Pancreas (tissue), 10 donors: ENCODE measurements at places on chromosomes 3 and 15. TPM values are rescaled to one million over a fixed set of nuclear protein-coding genes. Genes with fewer than 3 reads are reported as not detected.

DNA sequence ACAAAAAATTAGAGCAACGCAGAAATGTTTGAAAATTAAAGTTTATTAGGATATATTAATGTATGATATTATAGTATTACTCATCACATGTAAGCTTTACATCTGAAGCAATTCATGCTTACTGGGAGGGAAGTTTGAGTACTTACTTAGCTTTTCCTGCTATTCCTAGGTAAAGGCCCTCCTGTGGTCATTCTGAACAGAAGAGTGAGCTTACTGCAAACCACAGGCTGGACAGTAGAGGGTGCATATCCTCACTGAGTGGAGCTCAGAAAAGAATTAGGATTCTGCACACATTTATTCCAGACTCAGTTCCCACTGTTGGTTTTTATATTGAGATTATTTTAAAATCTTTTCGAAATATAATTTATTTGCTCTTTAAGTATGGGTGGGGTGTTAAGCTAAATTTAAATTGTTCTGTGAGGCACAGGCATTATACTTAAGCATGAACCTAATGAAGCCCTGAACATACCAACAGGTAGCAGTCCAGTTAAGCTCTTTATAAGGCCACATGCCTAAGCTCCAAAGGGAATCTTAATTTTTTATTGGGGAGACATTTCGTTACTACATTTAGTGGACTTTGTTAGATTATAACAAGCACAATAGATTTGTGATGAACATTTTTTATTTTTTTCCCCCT is 10.2 kb downstream of the MRPS22 start:
- peaks cover 74% of the 10 kb centered on the region for H3K36me3 ChIP-seq
- H3K27me3 ChIP-seq, result no peaks in the 10 kb centered on the region
- H3K4me3 ChIP-seq, result no peak overlapping the region

DNA sequence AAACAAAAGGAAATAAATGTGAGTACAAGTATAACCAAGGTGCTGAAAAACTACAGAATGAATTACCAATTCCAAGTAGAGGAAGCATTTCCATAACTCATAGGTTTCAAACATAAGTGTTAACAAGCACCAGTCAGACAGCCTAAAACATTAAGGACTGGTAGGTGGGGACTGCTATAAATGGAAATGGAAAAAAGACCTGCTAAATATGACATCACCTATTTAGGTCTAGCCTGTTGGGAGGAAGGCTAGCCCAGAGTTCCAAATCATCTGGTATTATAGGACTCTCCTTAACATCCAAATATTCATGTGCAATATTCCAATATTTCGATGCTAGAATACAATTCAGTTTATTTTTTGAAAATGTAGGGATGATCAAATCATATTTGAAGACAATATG is 560.0 kb downstream of the ROBO2 start:
- H3K4me3 ChIP-seq, result no peak overlapping the region
- no peak for DNase-seq
- H3K27me3 ChIP-seq, result no peaks in the 10 kb centered on the region
- H3K36me3 ChIP-seq, result no peaks in the 10 kb centered on the region

GRCh38 chr3:132117642-132118041 is 82.8 kb upstream of the CPNE4 start:
- no peak overlapping the region for H3K4me3 ChIP-seq
- DNase-seq, result no peak
- no peak overlapping the region for H3K27ac ChIP-seq

DNA sequence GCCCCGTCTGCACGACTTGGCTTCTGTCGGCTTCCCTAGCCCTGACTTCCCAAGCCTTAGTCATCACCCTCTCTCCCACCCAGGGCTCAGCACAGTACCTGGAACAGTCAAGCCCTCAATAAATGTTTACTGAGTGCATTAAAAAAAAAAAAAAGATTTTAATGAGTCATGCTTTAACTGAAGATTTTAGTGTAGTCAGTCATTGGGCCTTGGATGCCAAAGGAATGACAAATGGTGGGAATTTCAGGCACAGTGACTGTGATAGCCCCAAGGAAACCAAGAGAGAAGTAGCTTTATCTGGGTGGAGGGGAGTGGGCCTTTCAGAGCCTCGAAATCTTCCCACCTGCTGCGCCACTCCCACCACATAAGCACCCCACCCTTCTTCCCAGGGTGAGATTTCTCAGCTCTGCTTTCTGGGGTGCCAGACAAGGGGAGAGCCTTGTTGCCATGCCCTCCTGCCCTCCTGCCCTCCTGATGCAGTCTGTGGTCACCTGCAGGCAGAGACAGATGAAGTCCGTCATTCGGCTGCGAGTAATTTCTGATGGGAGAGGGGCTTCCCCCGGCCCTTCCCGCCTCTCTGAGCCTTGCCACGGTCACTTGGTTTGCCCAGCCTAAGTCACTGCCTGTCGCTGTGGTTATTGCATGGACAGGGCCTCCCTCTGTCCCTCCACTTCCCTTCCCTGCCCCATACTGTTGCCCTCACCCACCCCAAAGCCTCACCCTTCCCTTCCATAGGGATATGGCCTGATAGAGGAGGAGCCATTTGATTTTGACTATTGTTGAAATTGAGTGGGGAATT is 41.8 kb downstream of the SMAD3 start:
- peaks cover 33% of the 10 kb centered on the region for H3K4me1 ChIP-seq
- DNase-seq, result peak; percentile 80
- no peak overlapping the region for H3K4me3 ChIP-seq
- H3K27ac ChIP-seq, result peak overlapping the region; percentile 75
- no peaks in the 10 kb centered on the region for H3K27me3 ChIP-seq

DNA sequence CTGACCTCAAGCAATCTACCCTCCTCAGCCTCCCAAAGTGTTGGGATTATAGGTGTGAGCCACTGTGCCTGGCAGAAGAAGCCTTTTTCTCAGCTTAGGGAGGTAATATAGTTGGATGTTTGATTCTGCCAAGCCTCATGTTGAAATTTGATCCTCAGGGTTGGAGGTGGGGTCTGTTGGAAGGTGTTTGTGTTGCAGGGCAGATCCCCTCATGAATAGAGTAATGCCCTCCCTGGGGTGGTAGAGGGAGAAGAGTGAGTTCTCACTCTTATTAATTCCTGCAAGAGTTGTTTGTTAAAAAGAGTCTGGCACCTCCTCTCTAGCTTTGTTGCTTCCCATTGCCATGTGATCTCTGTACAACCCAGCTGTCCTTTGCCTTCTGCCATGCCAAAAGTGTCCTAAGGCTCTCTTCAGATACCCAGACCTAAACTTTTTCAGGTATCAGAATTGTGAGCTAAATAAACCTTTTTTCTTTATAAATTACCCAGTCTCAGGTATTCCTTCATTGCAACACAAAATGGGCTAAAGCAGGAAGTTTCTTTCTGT is 16.4 kb downstream of the NECTIN3 start:
- H3K27ac ChIP-seq, result no peak overlapping the region
- no peaks in the 10 kb centered on the region for H3K36me3 ChIP-seq
- no peaks in the 10 kb centered on the region for H3K4me1 ChIP-seq
- H3K4me3 ChIP-seq, result no peak overlapping the region
- no peaks in the 10 kb centered on the region for H3K27me3 ChIP-seq

DNA sequence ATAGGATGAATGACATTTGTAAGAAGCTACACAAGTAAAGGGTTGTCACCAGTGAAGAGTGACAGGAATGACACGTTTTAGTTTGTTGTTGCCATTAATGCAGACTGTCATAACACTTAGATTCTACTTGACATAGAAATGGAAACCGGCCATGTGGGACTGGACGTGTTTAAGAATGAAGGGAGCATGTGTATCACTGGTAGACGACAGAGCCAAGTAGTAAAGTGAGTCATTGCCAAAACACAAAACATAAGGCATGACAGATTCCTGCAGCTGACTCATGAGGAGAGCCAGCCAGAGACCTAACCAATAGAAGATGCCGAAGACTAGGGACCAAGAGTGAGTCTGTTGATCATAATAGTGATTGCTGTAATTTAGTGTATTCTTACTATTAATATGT is 106.2 kb upstream of the PLAAT1 start:
- DNase-seq, result no peak
- no peaks in the 10 kb centered on the region for H3K4me1 ChIP-seq
- no peaks in the 10 kb centered on the region for H3K36me3 ChIP-seq
- no peaks in the 10 kb centered on the region for H3K27me3 ChIP-seq
- no peak overlapping the region for H3K27ac ChIP-seq
- no peak overlapping the region for H3K4me3 ChIP-seq

- H3K27me3 ChIP-seq, result no peaks in the 10 kb centered on the region
- H3K4me3 ChIP-seq, result no peak overlapping the region
- H3K36me3 ChIP-seq, result no peaks in the 10 kb centered on the region
- no peak for DNase-seq
- H3K4me1 ChIP-seq, result peaks cover 13% of the 10 kb centered on the region
These were observed 59.0 kb upstream of the SMAD3 start for GRCh38 chr15:67006083-67007065.

GRCh38 chr3:141227752-141228151 is 3.9 kb upstream of the PXYLP1 start:
- H3K27me3 ChIP-seq, result no peaks in the 10 kb centered on the region
- H3K4me1 ChIP-seq, result no peaks in the 10 kb centered on the region
- no peak for DNase-seq

GOLGA6B gene
- not detected for total RNA-seq

CCRL2 gene
- 0.24 TPM for total RNA-seq

BTLA gene
- total RNA-seq, result 0.72 TPM

ADCY5 gene
- total RNA-seq, result 7.1 TPM

ZNF385D gene
- total RNA-seq, result 2.4 TPM

LRRC2 gene
- 1.4 TPM for total RNA-seq

C3orf85 gene
- not detected for total RNA-seq
